Activated CD8-positive, alpha-beta memory T cell treated with anti-CD3 and anti-CD28 coated beads, Interleukin-2, amount 50 U/mL, for 48 hours (primary cell): ENCODE measurements at places on chromosomes 2 and 18.

DNA sequence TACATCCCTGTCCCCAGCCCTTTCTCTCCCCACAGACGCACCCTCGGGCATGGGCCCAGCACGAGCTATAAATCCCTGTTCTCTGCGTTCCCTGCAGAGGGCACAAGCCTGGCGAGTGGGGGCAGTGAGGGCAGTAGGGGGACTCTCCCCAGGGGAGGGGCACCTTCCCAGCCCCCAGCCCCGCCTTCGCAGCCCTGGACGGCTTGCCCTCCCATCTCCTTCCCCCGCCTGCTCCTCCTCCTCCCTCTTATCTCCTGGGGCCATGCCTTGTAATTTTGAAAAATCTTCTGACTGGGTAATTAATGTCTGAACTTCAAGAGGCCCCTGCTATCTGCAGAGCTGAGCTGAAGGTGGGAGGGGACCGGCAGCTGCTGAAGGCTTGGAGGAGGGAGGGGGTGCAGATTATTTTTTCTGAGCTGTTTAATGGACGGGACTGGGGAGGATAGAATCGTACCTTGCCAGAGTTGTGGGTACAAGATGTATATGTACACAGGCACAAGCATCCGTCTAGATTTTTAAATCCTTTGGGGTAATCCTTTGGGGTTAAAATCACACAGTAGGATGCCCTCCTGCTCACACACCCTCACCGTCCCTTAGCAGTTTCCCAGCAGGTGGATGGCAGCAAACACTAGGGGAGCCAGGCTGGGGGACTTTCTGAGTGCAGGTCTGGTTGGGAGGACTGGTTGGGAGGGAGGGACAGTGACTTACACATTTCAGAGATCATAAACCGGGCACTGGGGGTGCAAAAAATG lies 121.9 kb downstream of the SMAD7 start:
- DNase-seq = peak; percentile 38

DNA sequence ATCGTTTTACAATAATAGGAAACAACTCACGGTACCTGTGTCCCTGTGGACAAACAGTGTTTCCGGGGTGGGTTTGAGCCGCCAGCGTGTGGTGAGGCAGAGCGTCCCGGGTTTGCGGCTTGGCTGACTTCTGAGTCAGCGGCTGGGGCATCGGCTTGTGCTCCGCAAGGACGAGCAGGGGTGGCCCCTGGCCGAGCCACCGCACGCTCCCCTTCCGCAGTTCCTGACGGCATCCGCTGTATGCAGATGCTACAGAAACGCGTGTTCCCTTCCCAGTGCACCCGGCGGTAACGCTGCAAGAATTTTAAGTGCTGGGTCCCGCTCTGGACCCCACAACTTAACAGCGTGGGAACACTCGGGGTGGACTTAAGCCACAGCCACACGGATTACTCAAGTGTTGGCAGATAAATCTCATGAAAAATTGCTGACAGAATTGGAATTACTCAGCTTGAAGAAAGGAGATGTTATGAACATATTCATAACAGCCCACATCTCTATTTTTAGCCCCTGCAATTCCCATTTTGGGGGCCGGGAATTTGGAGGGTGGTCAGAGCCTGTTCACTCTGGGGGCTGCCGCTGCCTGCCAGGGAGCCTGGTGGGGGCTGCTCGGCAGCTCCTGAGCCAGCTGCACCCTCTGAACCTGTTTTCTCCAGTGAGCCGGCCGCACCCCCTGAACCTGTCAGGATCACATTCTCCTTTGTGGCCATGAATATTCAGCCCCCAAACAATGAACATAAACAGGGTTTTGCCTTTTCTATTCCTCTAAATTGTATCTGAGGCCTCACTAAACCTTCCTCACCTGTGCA lies 12.6 kb upstream of the KCNG2 start:
- DNase-seq = no peak

DNA sequence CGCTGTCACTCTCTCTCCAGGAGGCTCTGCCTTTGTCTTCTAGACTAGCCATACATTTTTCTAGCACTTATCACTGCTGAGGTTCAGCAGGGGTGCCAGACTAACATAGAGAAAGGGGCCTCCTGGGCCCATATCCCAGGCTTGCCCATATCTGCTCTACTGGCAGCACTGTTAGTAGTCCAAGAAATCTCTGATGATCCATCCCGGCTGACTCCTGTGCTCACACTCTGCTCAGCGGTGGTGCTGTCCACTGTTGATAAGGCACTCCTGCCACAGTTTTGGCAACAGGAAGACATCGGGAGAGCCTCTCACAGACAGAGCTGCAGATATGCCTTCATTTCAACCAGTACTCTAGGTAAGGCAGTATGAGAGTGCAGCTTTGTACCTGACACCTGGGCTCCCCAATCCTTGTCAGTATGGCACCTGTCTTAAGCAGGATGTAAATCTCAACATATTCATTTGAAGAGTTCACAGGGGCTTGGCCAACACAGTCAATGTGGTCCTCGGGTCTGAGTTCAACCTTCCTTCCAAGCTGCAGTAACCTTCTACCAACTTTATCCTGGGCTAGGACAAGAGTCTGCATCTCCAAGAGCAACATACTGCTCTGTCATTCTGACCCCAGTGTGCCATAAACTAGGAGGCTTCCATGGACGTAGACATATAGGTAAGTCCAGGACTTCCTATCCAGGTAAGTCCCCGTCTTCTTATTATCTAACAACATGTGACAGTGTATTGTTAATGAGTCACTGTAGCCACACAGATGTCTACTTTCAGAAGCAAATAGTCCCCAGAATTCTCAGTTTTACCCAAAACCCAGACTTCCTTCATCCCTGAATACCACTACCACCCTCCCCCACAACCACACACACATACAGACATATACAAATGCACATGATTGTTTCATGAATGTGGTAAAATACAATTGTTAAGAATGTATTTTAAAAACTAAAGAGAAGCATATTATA lies 16.2 kb downstream of the KLF7 start:
- DNase-seq = no peak

DNA sequence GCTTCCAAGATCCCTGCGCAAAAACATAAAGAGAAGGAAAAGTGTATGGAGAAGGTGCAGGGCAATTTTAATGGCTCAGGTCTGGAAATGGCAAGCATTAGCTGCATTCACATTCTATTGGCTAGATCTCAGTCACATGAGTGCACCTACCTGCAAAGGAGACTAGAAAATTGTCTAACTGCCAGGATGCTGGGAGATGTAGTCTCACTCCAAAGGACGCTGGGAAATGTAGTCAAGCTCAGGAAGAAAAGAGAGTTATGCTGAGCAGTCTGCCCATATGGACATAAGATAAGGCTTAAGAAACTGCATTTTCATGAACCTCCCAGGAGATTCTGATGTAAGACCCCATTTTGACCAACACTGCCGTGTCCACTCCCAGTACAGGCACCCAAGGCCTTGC lies 9.5 kb upstream of the KLHL29 start:
- no peak for DNase-seq

DNA sequence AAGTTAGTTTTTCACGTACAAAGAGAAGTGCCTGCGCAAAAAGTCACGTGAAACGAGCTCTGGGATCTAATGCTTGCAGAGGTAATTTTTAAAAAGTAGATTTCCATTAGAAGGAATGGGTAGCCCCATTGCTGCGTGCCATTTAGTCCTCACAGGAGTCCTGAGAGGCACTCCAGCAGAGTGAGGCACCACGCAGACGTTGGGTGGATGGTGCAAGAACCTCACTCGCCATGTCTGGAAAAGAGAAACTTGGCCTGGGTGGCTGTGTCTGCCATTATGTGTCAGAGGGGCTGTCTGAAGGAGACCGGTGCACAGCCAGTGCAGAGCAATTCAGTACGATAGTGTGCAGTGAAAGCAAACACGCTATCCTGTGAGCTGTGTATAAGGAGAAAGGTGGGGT lies 1.8 kb upstream of the HDAC4 start:
- DNase-seq = no peak

- no peak for DNase-seq
These were observed 65.8 kb downstream of the PARD3B start for GRCh38 chr2:204611017-204611631.

GRCh38 chr2:15642011-15642814 lies 50.5 kb downstream of the DDX1 start:
- no peak for DNase-seq

DNA sequence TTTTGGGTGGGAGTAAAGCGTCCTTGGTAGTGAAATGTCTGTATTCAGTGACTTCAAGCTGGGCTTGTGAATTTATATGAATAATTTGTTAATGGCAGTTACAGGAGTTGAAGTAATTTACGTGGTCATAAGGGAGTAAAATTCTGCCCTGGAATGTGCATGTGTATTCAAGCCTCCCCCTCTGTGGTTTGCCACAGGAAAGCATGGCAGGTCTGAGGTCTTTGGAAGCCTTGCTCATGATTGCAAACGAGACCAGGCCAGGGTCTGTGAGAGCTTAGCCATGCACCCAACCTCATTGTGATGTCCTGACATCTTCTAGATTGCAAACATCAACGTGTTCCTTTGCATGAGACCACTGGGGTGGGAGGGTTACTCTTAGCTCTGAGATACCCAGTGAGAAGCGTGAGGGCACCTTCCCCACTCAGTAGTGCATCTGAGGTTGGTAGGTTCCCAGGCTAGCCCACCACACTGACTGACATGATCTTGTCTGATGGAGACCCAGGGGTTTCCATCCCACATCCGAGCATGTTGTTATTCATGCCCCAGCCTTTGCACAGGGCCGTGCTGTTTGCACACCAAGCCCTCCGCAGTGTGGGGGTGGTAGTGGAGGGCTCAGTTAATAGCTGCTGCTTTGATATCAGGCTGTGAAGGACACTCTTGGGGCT lies 216.5 kb downstream of the KLHL29 start:
- no peak for DNase-seq

DNA sequence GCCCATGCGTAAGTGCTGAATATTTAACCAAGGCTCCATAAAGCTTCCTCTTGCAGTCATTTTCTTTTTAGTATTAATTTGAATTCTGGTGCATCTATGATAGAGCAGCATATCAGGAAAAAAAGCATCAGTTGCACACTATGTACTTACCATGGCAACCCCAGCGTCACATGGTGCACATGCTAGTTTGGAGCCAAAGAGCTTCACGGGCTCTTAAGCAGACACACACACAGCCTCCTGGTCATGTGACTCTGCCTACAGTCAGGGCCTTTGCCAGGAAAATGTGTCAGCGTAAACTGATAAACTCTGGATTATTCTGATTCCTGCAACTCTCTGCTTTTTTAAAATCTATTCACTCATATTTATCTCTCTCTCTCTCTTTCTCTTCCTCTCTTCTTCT lies 30.2 kb downstream of the NYAP2 start:
- no peak for DNase-seq

GRCh38 chr18:78767648-78768071 lies 212.0 kb upstream of the SALL3 start:
- no peak for DNase-seq

- no peak for DNase-seq
These were observed 59.4 kb downstream of the LIMS1 start for GRCh38 chr2:108593547-108594098.

DNA sequence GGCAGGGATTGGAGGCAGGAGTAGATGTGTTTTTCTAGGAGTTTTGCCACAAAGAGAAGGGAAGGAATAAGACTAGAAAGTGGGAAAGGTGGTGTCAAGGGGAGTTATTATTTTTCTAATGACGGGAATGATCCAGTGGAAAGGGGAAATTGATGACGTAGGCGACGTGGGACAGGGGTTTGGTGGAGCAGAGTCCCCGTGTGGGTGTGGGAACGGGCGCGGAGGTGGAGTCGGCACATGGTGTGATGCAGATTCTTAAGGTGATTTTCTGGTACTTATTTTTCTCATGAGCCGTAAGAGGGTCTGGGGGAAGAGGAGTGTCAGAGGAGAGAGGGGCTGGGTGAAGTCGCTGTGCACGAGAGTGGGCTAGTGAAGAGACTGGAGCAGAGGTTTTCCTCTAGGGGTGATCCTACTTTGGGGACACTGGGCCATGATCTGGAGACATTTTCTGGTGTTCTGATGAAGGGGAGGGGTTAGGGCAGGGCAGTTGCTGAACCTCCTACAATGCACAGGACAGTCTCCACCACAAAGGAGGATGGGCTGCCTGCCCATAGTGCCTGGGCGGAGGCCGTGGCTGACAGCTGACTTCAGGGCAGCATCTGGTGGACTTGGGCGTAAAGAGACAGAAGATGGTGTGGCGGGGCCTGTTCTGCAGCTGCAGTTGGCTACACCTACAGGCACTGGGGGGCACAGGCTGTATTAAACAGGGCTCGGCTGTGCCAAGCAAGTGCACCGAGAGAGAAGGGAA lies 30.0 kb downstream of the TRAF3IP1 start:
- DNase-seq = no peak

- no peak for DNase-seq
These were observed 1.5 kb upstream of the GDF7 start for GRCh38 chr2:20665243-20666004.

GRCh38 chr2:228038967-228039366 lies 142.5 kb downstream of the SPHKAP start:
- no peak for DNase-seq

- DNase-seq = peak; percentile 75
These were observed 96.2 kb upstream of the SNTG2 start for GRCh38 chr2:854460-854859.

GRCh38 chr2:66577321-66578053 lies 142.6 kb downstream of the MEIS1 start:
- DNase-seq = no peak

DNA sequence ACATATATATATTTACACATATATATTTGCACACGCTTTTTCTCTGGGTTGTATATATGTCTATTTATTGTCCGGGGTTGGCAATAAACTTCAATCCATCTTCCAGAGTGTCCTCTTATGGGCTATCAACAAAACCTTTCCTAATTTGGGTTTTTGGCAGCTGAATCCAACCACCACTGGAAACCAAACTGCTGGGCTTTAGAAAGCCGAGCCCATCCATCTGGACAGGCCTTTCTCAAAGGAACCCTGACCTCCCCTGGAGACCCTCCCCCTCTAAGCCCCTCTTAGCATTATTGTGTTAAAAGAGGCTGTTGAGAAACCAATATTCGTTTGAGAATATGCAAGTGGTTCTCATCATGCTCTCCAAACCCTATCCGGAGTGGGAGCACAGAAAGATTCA lies 153.6 kb downstream of the NRP2 start:
- DNase-seq = no peak

DNA sequence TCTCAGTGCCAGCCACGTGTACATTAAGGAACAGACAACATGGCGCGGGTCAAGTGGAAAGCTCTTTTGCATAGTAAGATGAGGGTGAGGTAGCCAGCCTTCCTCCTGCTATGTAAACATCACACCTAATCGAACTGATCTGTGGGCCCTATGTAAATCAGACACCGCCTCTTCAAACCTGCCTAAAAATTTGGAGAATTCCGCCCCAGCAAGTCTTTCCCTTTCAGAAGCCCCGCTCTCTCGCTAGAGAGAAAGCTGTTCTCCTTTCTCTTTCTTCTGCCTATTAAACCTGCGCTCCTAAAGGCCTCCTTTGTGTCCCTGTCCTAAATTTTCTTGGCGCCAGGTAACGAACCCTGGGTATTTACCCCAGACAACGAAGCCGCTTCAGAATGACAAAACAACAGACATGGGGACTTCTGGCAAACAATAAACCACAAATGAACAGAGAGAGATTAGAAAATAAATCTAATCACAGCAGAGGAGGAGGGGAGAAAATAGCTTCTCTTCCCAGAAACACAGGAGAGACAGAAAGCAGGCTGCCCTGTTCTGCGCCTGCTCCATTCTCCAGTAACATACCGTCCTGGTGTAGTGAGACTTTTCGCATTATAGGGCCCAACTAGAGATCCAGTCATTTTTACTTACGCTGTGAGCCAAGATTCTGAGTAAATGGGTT lies 31.9 kb upstream of the CYP1B1 start:
- DNase-seq = no peak
